MV-4-11 (cell line): ENCODE measurements at places on chromosomes 4 and X.

GRCh38 chr4:113773756-113774155 is 12.2 kb upstream of the CAMK2D start:
- DNase-seq: no peak

DNA sequence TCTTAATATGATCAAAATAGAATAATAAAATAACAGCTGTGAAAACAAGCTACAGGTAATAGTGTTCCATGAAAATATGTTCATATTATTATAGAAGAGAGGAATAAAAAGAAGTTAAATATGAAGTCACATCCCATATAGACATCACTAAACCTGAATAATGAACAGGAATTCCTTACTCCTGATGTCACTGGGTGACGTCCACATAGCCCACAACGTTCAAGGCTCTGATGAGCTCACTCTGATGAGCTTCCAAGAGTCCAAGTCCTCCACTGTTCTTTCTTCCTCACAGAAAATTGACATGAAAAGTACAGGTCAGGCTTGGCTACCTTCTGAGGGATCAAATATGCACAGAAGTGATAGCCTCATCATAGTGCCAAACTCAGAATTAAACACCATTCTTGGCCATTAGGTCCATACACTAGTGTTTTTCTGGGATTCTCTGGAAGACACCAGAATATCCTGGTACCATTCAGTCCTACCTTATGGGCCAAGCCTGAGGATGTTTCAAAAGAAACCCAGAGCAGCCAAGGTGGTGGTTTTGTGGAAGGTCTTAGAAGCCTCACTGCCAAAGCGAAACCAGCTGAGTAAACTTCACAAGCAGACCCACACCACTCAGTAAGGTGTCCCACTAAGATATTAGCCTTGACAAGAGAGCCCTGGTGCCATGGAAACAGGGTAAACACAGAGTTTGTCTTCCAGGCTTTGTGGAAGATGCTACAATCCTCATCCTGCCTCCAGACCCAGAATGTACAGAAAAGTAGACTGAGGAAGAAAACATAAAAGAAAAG is 138.4 kb upstream of the HHIP start:
- no peak for DNase-seq

DNA sequence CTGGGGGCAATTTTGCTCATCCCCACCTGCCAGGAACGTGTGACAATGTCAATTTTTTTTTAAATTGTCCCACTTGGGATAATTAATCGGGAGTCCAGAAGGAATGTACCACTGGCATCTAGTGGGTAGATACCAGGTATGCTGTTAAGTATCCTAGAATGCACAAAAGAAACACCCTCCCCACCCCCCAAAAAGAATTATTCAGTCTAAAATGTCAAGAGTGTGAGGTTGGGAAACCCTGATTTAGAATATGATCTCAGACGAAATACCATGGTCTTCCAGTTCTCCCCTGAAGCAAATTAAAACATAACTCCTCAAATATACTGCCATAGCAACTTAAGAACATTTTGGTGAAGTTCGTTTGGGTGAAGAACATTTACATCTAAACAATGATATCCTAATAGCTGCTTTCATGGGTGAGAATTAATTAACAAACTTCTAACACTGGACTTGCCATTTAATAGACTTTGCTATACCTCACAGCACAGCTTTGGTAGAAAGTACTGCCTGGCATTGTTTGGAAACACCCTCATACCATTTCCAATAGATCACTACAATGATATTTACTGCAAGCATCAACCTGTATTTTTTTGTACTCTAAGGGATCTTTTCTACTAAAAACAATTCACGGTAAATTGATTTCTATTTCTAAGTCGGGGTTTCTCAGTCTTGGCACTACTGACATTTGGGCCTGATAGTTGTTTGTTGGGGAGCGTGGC is 36.5 kb downstream of the SH3RF1 start:
- no peak for DNase-seq

- DNase-seq: no peak
These were observed 23.4 kb upstream of the RHOH start for GRCh38 chr4:40173470-40173875.

- DNase-seq: no peak
These were observed 23.9 kb upstream of the ANOS1 start for GRCh38 chrX:8755813-8756212.

GRCh38 chr4:113404841-113405240 is 355.4 kb downstream of the ANK2 start:
- no peak for DNase-seq

- no peak for DNase-seq
These were observed 32.4 kb upstream of the PDLIM3 start for GRCh38 chr4:185567381-185568376.
